ENCODE measurements at places on chromosomes 2 and 18. TPM values are rescaled to one million over a fixed set of nuclear protein-coding genes. Genes with fewer than 3 reads are reported as not detected.

PSMA8 gene
- 0.14 TPM for total RNA-seq

SLC30A3 gene
- total RNA-seq: 10.1 TPM

DRC1 gene
- total RNA-seq: 0.30 TPM

SERPINB3 gene
- total RNA-seq: not detected

STK11IP gene
- total RNA-seq: 13.9 TPM

ABCB11 gene
- 0.32 TPM for total RNA-seq

PAIP2B gene
- 64.9 TPM for total RNA-seq

SCN1A gene
- 0.38 TPM for total RNA-seq

UPP2 gene
- total RNA-seq: not detected

PAX8 gene
- total RNA-seq: 0.60 TPM

TYW5 gene
- total RNA-seq: 2.7 TPM

ZAP70 gene
- total RNA-seq: 1.6 TPM

CPO gene
- 0.73 TPM for total RNA-seq

CLEC4F gene
- total RNA-seq: 0.22 TPM

CAPN14 gene
- 0.35 TPM for total RNA-seq

RUFY4 gene
- total RNA-seq: not detected

FOXD4L1 gene
- total RNA-seq: not detected

EN1 gene
- total RNA-seq: not detected

LYG1 gene
- total RNA-seq: 0.57 TPM

ALPG gene
- total RNA-seq: not detected

DYNC2LI1 gene
- total RNA-seq: 6.7 TPM

EMILIN2 gene
- total RNA-seq: 24.6 TPM

MEP1B gene
- not detected for total RNA-seq

LTBP1 gene
- 90.4 TPM for total RNA-seq

AFF3 gene
- 6.8 TPM for total RNA-seq

RTKN gene
- total RNA-seq: 16.4 TPM

RSAD2 gene
- total RNA-seq: 3.3 TPM

NAT8 gene
- not detected for total RNA-seq

NEU4 gene
- 0.30 TPM for total RNA-seq

LDLRAD4 gene
- total RNA-seq: 29.6 TPM

PLGLB2 gene
- 2.0 TPM for total RNA-seq

SH2D6 gene
- total RNA-seq: not detected

EPB41L3 gene
- total RNA-seq: 10.5 TPM

ELP2 gene
- total RNA-seq: 48.1 TPM

L3MBTL4 gene
- total RNA-seq: 1.1 TPM

KCNJ13 gene
- total RNA-seq: not detected

Data from Right ventricle myocardium inferior (tissue), 1 donor.